ENCODE measurements at places on chromosomes 7 and 10. TPM values are rescaled to one million over a fixed set of nuclear protein-coding genes. Genes with fewer than 3 reads are reported as not detected.

- no peak for DNase-seq
Measured at GRCh38 chr10:17984056-17984455, 32.3 kb downstream of the SLC39A12 start.

DNA sequence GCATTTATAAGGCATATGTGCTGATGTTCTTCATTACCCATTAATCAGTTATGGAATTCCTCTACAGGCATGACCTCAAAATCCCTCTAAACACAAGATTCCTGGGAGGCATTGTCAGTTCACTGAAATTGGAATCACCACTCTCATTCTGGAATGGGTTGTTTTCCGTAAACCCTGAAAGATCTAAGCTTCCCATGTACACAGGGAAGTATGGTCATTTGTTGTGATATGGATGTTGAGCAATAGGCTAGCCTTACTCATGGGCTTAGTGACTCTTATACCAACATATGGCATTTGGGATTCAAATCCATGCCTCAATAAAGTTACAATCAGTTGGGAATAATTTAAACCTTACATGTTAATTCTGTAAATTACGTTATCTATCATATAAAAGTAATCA, 258.0 kb downstream of the XPNPEP1 start:
- DNase-seq = no peak

GRCh38 chr7:141407893-141408292, 143.3 kb upstream of the AGK start:
- no peak for DNase-seq

DNA sequence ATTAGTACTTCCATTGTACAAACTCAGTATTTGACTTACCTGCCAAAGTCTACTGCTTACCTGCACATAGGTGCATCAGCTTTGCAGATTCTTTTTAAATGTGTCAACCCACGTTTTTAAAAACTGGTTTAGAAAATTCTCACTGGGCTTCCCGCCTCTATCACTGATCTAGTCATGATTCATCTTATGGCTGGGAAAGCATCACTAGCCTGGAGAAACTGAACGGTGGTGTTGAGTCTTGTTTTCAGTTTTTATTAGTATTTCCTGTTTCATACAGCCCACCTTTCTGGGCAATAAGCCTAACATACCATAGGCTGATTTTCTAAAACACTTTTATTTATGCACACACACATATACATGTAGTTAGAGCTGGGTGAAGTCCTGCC, 19.7 kb downstream of the DOCK1 start:
- DNase-seq = no peak

DNA sequence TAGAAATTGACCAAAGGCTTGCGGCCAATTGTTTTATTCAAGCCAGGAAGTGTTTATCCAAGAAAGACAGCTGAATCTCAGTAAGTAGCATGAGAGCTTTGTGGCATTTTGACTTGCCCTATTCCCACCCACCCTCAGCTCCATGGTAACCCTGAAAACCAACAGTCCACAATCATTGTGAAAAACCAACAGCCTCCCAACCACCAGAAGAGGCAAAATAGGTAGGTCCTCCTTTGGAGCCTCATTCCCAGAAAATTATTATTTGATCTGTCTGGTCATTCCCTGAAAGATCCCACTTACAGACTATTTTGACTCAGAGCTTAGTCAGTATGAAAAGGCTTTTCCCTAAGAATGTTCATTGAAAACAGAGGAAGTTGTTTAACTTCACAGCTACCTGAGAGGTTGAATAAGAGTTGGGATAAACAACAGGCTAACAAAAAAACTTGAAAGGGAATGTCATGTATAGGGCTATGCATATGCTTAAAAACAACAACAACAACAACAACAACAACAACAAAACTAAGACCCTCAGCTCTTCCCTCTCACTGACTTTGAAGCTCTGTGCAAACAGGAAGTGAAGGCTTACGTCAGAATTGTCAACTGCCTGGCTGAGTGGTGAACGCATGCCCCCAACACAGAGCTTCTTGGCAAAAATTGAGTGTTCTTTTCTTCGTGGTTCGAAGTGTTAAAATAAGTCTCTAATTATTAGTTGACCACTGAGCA, 11.2 kb downstream of the KPNA7 start:
- DNase-seq = no peak

GRCh38 chr7:117955046-117955445, 81.8 kb upstream of the CTTNBP2 start:
- DNase-seq = no peak

DNA sequence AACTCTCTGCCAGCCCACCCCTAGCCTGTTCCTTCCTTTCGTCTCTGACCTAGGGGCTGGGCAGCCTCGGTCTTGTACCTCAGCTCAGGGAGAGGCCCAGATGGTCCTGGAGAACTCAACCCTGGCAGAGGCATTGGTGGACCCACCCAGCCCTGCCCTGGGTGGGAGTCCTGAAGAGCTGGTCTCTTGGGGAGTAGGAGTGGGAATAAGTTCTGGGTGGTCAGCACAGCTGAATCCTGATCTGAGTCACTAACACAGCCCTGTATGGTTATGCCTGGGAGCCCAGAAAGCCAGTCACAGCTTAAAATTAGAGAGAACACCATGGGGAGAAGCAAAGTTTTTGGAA, 84.0 kb downstream of the SORBS1 start:
- DNase-seq = no peak

GRCh38 chr10:116044801-116045248, 228.2 kb downstream of the GFRA1 start:
- DNase-seq = no peak

GRCh38 chr7:101608772-101609713, 20.1 kb downstream of the MYL10 start:
- DNase-seq = no peak

GRCh38 chr7:79548727-79549126, 95.3 kb upstream of the MAGI2 start:
- no peak for DNase-seq

GRCh38 chr10:89115876-89116627, 91.1 kb downstream of the CH25H start:
- no peak for DNase-seq

DNA sequence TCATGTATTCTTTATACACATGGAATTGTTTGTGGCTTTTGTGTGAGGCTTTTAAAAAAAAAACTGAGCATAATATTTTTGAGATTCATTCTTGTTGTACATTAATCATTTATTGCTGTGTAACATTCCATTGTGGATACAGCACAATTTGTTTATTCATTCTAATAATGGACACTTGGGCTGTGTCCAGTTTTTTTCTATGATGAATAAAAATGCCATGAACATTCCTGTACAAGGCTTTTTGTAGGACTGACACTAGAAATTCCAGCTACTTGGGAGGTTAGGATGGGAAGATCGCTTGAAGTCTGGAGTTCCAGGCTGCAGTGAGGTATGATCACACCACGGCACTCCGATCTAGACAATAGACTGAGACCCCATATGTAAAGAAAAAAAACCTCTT, 254.3 kb upstream of the CACNA2D1 start:
- DNase-seq = no peak

GRCh38 chr7:137975221-137975620, 26.7 kb downstream of the CREB3L2 start:
- no peak for DNase-seq

GRCh38 chr10:35993591-35994515, 351.8 kb upstream of the FZD8 start:
- no peak for DNase-seq

DNA sequence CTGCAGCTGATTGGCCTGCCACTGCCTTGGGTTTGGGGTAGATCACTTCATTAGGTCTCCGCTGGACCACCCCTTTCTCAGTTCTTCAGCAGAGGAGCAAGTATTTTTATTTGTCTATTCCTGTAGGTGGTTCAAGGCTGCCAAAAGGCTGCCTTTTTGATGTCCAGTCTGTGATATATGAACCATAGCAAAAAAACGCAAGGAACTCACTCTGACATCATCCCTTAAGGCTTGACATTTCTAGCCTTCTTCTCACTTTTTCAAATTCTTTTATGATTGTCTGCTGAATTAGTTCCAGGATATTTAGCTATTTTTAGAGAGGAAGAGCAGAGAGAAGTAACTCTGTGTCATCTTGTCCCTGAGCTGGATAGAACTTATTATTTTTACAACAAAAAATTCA, 269.2 kb downstream of the BAMBI start:
- no peak for DNase-seq

POMZP3 gene
- total RNA-seq = 7.9 TPM

CHAT gene
- total RNA-seq = not detected

XRCC2 gene
- total RNA-seq = 11.5 TPM

TRIM50 gene
- not detected for total RNA-seq

FAM25A gene
- total RNA-seq = not detected
